ENCODE measurements at places on chromosomes 6 and 20.

GRCh38 chr6:140572129-140572528 lies 1197.7 kb upstream of the CITED2 start:
- no peak for DNase-seq

DNA sequence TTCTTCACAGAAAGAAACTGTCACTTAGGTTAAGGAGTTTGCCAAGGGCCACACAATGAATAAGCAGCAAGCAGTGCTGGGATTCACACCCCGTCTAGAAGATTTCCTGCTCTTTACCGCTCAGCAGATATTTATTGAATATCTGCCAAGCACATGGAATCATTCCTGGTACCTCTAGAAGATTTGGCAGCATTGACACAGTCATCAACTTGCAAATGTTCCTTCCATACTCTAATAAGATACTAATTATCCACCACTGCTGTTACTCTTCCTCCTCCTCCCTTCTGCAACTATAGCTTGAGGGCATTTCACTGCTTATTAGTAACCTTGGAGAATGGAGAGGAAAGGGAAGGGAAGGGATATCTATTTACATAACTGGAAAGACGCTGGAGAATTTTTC lies 13.0 kb downstream of the MOXD1 start:
- DNase-seq = no peak

DNA sequence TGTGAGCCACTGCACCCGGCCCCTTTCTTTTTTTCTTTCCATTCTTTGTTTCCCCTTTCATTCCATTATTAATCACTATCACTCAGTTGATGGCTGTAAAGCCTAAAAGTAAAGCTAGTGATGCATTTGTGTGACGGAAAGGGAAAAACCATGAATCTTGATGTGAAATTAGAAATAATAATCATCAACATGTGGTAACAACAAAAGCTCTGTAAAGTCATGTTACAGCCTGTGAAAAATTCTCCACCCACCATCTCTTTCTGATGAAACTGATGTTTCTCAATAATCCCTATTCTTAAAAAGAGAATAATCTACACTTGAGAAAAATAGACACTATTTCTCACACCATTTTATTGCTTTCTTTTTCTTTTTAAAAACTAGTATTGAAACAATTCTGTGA lies 80.0 kb downstream of the CRYBG1 start:
- no peak for DNase-seq

- DNase-seq = no peak
Observed at GRCh38 chr6:92588148-92588547, 831.2 kb downstream of the EPHA7 start.

- DNase-seq = no peak
Observed at GRCh38 chr6:112332274-112332673, 14.9 kb upstream of the RFPL4B start.

- no peak for DNase-seq
Observed at GRCh38 chr6:144845186-144845585, 560.1 kb downstream of the UTRN start.

GRCh38 chr20:51373713-51374455 lies 168.6 kb downstream of the NFATC2 start:
- DNase-seq = no peak

- no peak for DNase-seq
Observed at GRCh38 chr20:47951521-47951971, 166.3 kb upstream of the SULF2 start.
